NCI-H2029 (cell line): ENCODE measurements at places on chromosomes 1 and 21.

DNA sequence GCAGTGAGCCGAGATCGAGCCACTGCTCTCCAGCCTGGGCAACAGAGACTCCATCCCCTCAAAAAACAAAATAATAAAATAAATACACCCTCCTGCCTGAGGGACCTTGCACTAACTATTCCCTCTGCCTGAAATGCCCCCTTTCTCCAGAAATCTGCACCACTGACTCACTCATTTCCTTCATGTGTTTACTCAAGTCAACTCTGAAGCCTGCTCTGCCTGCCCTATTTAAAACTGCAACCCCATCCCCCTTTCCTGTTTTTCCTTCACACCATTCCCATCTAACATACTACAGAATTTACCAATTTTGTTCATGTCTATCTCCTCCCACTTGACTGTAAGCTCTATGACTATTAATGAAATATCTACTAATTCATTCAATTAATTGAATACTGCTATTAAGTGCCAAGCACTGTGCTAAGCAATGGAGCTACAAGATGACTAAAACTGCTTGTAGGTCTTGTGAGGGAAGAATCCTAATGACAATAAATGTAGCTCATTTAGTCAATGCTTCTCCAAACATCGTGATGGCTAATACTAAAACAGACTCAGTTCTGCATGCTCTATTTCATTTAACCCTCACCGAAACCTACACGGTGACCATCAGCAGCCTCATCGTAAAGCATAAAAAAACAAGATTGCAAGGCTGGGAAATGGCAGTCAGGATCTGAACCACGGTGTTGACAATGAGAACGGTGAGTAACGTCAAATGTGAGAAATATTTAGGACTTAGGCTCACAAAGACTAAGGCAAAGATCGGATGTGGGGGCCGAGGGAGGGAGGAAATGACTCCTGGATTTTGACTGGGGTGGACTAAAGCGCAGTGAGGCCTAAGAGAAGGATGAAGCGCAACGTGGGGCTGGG is 749 bp upstream of the TMEM39B start:
- DNase-seq = no peak

GRCh38 chr1:94298861-94299260 is 61.5 kb upstream of the ARHGAP29 start:
- no peak for DNase-seq

DNA sequence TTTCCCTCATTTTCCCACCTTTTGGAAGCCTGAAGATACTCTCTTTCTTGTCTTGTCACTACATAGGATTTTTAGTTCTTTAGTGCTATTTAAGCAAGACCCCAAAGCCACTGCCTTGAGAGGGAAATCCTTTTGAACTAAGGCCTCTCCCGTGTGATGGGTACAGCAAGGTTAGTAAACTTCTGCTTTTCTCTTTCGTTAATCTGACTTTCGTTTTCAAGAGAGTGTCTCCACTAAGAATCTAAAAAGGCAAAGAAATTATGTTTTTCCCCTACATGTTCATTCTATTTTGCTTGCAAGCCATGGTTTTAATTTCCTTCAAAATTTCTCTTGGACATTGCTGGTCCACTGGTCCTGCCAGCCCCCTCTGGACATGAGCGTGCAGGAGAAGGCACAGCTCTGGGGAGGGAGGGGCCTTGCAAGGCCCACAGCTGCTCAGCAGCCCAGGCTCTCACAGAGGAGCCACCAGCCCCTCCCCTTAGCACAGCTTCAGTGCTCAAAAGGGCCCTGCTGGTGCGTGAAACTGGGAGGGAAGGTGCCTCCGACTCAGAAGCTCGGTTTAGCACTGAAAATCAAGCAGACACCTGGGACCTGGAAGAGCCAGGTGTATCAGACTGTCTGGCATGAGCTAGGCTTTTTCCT is 210.9 kb upstream of the GALNT2 start:
- DNase-seq = no peak

- DNase-seq = no peak
Measured at GRCh38 chr1:3384407-3384806, 70.1 kb upstream of the ARHGEF16 start.
